Kidney glomerular epithelial cell (primary cell): ENCODE measurements at places on chromosomes 5 and 9.

DNA sequence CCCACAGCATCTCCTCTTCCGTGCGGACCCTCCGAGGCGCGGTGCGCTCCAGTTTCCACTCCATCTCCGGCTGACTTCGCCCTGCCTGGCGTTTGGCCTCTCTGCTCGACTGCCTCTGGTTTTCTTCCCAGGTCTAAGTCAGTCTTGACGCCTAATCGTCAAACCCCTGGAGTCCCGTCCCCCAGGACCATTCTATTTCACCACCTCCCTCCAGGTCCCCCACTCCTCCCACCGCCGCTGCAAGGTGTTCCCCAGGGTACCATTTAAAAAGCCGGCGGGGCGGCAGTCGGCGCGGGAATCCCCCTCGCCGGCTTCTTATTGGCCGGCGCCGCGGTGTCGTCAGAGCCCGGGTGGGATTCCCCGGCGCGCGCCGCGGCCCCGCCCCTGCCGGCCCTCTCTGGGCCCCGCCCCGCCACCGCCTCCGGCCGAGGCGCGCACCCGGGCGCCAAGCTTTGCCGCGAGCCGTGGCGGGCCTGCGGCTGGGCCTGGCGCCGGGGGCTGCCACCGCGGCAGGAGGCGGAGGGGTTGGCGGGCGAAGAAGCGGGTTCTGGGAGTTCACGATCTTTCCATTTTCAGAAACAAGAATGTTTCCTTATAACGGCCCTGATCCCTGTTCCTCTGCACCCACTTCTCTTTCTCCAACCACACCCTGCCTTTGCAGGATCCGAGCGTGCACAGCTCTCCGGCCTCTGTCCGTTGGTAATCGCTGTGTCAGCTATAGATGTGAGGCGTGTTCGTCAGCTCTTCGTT lies at the start of gene CDC20B:
TSS of gene CDC20B (minus strand) at position 241 of the 750 bp plus-strand sequence. CDS start at position 64, 177 bp downstream.
- peak; percentile 50 for DNase-seq

- DNase-seq, result peak; percentile 96
Measured at GRCh38 chr9:22237497-22238363, 208.9 kb upstream of the DMRTA1 start.

GRCh38 chr9:132986114-132986513 lies 7.6 kb downstream of the GFI1B start:
- DNase-seq, result no peak

GRCh38 chr5:93154535-93154934 lies 426.5 kb downstream of the NR2F1-AS1 start:
- DNase-seq, result no peak

- no peak for DNase-seq
Measured at GRCh38 chr9:30591461-30591860, 1793.0 kb upstream of the ACO1 start.
